ENCODE measurements at places on chromosomes 2 and 18. TPM values are rescaled to one million over a fixed set of nuclear protein-coding genes. Genes with fewer than 3 reads are reported as not detected.

Gene CABLES1
- 0.22 TPM for total RNA-seq

DNA sequence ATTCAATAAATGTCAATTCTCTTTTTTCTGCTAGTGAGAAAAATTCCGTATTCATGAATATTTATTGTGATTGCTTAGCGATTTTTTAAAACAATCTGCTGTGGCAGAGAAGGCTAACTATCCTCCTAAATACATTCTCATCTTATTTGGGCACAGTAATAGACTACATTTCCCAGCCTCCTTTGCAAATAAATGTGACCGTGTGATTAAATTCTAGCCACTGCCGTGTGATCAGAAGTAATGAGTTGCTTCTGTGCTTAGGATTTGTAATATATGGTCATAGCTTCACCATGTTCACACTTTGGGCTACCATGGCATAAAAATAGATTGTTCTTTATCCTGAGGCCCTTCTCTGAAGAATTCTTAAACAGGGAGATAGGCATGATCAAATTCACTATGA, 179.6 kb downstream of the FAM124B start:
- DNase-seq = peak; percentile 49

- no peak for DNase-seq
These were observed 12.7 kb upstream of the CDK15 start for GRCh38 chr2:201793631-201794030.

GRCh38 chr2:241673797-241674725, 12.6 kb downstream of the DTYMK start:
- DNase-seq = no peak
